ENCODE measurements at places on chromosomes 4 and X.

DNA sequence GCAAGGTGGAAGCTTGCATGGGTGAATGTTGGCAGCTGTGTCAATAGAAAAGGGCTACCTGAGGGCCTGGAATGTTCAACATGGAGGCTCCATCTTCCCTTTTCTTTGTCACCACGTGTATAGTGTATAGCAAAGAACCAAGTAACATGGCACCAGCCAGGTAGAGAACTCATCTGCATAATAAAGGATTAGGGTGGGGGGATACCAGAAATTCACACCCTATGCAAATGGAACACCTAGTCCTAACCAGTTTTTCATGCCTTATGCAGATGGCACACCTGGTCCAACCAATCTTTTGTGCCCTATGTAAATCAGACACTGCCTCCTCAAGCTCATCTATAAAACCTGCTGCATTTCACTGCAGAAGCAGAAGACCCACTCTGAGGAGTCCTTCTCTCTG is 169.6 kb upstream of the GLRA2 start:
- no peak for DNase-seq

GRCh38 chrX:48728653-48729052 is 32.1 kb downstream of the SUV39H1 start:
- no peak for DNase-seq

- no peak for DNase-seq
Observed at GRCh38 chr4:103449296-103450023, 251.3 kb upstream of the CENPE start.

DNA sequence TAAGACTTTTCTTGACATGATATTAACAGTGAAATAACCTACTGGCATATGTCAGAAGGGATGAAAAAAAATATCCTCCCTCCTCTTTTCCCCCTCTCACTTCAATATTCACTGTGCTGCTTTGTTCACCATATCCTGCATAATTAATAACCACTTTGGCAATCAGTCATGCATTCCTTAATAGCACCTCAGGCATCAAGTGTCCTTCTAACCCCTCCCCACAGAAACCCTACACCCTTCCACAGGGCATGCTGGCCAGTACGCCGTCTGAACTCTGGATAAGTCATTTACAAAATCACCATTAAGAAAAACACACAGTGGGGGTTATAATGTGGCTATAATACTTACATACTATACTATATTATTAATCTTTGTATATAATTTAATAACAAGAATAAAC is 165.9 kb downstream of the PDGFC start:
- DNase-seq, result no peak

GRCh38 chrX:10282490-10282889 is 125.7 kb downstream of the CLCN4 start:
- no peak for DNase-seq
